ENCODE measurements at places on chromosomes 4 and X.

- peak; percentile 31 for DNase-seq
Observed at GRCh38 chrX:63686878-63687714, 97.9 kb downstream of the ARHGEF9 start.

DNA sequence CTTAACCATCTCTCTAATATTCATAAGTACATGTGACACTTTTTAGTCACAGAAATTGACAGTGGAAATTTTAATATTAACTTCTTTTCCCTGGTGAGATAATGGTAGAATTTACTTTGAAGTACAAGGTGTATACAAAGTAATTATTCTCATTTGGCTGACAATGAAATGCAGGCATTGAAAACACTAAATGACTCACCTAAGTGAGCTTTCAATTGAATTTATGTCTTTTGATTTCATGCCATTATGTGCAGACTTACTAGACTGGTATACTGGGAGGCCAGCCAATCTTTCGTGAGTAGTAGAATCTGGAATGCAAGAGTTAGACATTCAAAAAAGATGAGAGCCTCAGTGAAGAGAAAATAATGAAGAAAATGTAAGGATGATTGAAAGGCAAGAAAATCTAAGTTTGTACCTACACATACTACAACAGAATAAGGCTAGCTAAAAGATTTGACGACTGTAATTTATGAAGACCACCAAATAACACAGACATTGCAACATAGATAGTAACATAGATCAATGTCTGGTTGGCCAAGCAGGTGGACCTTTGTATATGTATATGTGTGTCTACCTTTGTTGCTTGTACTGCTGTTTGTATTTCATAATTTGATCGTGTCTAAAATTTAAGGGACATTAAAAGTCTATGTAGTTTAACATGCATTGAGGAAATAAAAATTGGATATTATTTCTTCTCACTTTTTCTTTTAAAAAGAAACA, 459.7 kb downstream of the IL15 start:
- DNase-seq: peak; percentile 93

- no peak for DNase-seq
Observed at GRCh38 chr4:7322166-7322991, 112.4 kb downstream of the PSAPL1 start.

- DNase-seq: no peak
Observed at GRCh38 chr4:74615411-74615810, 170.5 kb downstream of the AREG start.

GRCh38 chr4:6598641-6599040, 23.7 kb downstream of the MAN2B2 start:
- no peak for DNase-seq

GRCh38 chr4:13240066-13240465, 244.1 kb downstream of the RAB28 start:
- no peak for DNase-seq

GRCh38 chr4:99723612-99724011, 66.0 kb upstream of the C4orf54 start:
- peak; percentile 48 for DNase-seq

DNA sequence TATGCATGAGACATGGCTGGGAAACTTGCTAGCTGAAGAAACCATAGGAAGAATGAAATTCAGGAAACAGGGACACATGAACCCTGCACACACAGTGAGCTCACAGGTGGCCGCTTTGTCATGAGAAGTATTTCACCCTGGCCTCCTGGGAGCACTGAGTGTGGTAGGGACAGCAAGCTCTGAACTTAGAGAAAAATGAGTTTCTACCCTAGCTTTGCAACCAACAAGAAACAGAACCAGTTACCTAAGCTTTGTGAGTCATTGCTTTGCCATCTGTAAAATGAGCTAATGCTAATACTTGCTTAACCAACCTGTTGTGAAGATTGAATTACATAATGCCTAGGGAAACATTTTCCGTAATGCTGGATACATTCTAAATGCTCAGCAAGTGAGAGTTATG, 206.6 kb upstream of the HS3ST1 start:
- DNase-seq: peak; percentile 73

- peak; percentile 57 for DNase-seq
Observed at GRCh38 chrX:101759000-101759399, 99.3 kb upstream of the ARMCX2 start.

DNA sequence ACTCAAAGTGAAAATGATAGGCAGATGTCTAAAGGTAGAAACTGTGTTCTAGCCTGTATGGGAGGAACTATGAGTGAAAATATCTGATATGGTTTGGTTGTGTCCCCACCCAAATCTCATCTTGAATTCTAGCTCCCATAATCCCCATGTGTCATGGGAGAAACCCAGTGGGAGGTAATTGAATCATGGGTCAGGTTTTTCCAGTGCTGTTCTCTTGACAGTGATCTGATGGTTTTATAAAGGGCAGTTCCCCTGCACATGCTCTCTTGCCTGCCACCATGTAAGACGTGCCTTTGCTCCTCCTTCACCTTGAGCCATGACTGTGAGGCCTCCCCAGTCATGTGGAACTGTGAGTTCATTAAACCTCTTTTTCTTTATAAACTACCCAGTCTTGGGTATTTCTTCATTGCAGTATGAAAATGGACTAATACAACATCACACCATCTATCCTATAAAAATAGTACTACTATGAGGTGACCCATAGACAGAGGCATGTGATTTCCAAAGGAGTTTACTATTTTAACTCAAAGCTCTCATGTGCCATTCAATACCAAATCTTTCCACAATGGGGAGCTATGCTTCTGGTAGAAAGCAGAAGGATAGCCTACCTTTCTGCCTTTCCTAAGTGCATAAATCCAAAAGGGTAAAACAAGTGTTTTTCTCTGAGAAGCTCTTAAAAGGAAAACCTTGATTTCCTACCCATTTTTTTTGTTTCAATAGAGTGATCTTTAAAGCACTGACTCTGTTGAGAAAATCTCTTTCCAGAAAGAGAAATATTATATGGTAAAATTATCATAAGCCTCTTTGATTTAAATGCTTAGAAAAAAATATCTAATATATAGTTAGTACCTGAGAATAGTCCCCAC, 38.8 kb downstream of the SEC31A start:
- peak; percentile 55 for DNase-seq

GRCh38 chrX:133838761-133839676, 146.4 kb downstream of the GPC3 start:
- peak; percentile 21 for DNase-seq

- DNase-seq: peak; percentile 62
Observed at GRCh38 chr4:76301068-76301774, 5.3 kb upstream of the STBD1 start.

DNA sequence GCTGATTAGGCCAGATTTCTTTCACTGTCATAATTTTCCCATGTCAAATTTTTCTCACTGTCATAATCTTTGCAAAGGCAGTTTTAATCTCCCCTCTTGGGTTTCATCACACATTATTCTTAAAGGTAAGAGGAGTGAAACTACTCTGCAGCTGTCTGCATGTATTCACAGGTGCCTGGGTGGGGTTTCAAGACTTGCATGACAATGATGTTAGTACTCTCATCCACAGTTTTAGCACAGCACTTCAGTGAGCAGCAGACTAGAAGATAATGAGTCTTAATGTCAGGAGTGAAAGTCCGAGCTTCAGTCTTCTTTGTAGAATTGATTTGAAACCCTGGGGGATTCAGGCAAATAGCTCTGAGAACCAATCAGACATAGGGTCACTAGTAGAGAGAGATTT, 182.5 kb upstream of the GALNT7 start:
- DNase-seq: no peak

DNA sequence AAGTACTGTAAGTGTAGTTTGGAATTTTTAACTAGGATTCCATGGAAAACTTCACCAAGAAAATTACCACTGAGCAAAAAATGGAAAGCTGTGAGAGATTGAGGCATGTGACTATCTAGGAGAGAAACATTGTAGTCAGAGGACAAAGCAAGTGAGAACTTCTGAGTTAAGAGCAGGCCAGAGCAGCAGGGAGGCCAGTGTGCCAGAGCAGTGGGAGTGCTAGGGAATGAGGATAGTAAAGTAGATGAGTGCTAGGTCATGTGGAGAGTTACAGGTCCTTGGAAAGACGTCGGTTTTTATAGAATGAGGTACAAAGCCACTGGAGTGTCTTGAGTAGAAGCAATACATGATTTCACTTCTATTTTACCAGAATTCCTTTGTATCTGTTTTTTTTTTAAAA, 52.7 kb upstream of the FAT4 start:
- no peak for DNase-seq

- DNase-seq: peak; percentile 35
Observed at GRCh38 chr4:102390438-102390837, 45.2 kb upstream of the SLC39A8 start.

DNA sequence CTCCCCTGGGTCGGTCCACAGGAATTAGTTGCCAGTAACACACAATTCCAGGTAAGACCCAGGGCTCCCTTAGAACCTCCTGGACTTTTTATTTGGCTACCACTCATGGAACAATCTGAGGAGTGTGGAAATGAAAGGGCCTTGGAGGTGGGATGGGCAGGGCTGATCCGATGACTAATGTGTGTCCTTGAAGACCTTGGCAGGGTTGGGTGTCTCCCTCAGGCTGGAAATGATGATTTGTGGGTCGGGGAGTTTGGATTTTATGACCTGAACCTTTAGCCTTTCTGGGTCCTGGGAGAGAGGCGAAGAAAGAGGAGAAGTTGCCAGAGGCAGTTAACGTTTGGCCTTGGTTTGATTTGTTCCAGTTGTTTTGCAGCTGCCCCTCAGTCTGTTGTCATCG, 425.0 kb downstream of the MID1IP1 start:
- DNase-seq: no peak

DNA sequence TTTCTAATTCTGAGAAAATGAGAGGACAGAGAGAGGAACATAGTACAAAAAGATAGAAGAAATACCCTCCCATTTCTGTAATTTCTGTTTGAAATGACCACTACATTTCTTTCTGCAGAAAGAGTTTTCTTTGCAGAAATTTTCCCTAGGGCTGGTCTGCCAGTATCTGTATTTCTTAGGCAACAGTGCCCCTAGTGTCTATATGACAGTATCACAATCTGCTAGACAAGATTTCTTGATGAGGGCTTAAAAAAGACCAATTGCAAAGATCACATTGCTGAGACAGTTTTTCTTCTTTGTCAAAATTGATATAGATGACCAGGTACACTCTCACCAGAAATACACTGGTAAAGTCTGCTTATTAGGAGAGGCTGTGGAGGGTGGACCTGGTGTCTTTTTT, 81.0 kb upstream of the ZDHHC15 start:
- peak; percentile 20 for DNase-seq

DNA sequence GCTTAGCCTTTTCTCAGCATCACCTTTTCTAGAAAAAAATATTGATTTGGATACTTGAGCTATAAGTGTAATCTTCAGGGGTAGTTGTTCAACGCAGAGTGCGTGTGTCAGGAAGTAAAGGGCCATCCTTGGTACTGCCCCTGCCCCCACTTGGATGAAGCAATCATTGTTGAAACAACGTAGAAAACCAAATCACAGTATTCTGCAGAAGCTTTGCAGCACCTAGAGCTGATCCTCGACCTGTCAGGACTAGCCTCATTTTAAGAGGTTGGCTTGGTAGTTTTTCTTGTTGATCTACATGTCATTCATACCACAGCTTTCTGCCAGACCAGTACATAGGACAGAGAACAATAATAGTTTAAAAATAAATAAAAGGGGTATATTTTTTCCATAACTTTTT, 65.3 kb upstream of the MYOZ2 start:
- no peak for DNase-seq
